Left renal cortex interstitium (tissue), 4 donors: ENCODE measurements at places on chromosomes 11 and 22.

DNA sequence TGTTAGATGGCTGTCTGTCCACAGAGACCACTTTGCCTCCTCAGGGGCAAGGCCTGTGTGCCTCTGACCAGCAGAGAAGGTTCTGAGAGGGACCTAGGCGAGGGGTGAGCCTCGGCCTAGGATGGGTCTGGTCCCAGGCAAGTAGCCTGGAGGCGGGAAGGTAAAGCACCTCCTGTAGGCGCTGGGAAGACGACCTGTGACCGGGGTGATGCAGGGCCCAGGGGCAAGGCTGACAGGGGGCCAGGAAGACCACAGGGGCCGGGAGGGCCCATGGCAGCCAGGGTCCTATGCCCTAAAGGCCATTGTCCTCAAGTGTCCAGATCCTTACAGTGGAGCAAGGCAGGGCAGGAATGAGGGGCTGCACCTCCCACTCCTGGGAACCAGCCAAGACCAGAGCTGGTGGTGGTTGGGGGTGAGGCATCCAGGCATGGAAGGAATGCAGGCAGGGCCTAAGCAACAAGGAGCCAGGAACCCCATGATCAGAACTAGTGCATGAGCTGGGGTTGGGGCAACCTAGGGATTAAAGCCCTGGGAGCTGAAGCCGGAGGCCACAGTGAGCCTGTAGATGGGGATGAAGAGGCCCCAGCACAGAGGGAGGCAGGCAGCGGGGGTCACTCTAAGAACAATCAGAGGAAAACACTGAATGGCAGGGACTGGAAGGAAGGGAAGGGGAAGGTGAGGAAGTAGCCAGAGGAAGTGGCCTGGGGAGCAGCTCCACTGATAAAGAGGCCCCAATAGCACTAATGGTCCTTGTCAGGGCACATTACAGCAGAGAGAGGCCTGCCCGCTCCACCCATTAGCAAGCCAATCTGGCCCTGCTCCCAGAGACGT is 32.9 kb upstream of the KLHL35 start:
- no peak for DNase-seq

- DNase-seq = no peak
These were observed 521.3 kb upstream of the LRRC4C start for GRCh38 chr11:41980741-41981140.

- DNase-seq = no peak
These were observed 31.7 kb downstream of the PAX6 start for GRCh38 chr11:31779374-31779791.

- no peak for DNase-seq
These were observed 30.4 kb downstream of the POU2F3 start for GRCh38 chr11:120270386-120270785.

DNA sequence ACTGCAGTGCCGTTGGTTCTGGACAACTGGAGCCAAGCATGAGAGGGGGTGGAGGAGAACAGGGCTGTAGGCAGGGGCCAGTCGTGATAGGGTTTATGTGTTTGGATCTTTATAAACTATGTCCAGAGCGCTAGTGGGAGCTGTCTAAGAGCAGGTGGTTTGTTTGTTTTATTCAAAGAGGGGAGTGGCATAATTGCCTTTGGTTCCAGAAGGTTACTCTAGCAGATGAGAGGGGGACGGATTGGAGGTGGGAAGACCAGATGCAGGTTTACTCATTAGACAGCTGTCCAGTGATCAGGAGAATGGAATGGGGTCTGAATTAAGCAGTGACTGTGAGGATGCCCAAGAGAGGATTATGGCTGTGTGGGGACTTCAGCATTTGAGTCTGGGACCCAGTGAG is 109.3 kb upstream of the TBCEL start:
- DNase-seq = no peak

GRCh38 chr11:112615238-112615637 is 346.0 kb upstream of the NCAM1 start:
- DNase-seq = no peak

- no peak for DNase-seq
These were observed 2.3 kb downstream of the CHKA start for GRCh38 chr11:68118706-68119448.

GRCh38 chr11:119262668-119263351 is 54.1 kb downstream of the MCAM start:
- no peak for DNase-seq

GRCh38 chr11:61912991-61913698 is 4.2 kb downstream of the RAB3IL1 start:
- no peak for DNase-seq

DNA sequence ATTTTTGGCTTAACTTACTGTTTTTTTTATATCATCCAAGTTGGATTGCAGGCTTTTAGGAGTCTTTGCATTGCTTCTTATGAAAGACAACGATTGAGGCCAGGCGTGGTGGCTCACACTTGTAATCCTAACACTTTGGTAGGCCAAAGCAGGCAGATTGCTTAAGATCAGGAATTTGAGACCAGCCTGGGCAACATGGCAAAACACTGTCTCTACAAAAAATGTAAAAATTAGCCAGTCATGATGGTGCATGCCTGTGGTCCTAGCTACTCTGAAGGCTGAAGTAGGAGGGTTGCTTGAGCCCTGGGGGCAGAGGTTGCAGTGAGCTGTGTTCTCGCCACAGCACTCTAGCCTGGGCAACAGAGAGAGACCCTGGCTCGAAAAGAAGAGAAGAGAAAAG is 56.6 kb downstream of the BID start:
- DNase-seq = no peak

GRCh38 chr11:31655483-31655882 is 145.9 kb downstream of the ELP4 start:
- no peak for DNase-seq

DNA sequence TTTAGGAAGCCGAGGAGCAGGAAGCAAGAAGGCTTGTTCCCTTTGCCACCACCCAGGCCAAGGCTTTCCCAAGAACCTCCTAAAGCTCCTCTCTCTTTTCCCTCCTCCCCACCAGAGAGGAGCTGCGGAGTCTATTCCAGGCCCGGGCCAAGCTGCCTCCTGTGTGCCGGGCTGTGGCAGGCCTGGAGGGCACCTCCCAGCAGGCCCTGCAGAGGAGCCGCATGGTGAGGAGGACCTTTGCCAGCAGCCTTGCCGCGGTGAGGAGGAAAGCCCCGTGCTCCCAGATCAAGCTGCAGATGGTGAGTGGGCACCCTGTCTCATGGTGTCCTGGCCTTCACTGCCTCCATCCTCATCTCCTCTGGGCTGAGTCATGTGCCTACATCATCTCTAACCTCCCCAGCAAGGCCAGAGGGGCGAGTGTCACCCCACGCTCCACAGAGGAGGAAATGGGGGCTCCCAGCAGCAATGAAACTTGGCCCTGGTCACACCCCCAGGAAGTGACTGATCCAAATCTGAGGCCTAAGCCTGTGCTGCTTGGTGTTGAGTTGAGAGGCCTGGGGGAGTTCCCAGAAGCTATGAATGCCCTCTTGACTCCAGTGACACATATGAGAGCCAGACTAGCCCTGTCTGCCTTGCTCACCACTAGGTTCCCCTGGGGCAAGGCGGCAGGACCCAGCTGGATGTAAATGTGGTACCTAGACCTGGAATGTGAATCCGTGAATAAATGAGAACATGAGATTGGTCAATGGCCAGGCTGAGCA is 104.2 kb downstream of the MYO18B start:
- DNase-seq = no peak

DNA sequence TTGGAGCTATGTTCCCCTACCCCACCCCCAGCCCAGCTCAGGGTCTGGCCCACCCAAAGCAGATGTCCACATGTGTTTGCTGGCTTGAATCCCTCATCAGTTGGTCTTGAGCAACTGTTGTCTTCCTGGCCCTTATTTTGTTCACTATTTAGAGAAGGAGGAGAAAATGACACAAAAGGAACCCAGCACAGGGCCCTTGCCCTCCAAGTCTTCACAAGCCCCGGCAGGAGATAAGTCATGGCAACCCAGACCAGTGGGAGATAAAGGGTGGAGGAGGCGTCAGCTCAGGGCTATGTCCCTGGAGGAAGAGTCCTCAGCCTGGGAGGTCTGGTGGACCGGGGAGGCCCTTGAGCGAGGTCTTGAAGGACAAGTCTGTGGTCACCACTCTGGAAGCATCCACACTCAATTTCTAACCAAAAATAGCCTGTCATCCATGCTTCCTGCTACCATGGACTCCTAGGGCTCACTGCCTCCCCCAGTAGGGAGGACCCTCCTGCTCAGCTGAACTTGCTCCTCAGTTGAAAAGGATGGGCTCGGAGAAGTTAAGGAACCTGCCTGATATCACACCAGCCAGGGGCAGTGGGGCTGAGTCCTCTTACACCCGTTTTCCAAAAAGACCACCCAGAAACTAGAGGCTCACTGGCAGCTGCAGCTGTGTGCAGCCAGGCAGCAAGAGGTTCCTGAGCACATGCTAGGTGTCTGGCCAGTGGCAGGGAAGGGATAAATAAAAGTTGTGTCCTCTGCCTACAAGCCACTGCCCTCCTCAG is 1.8 kb upstream of the RAB3IL1 start:
- DNase-seq = no peak

DNA sequence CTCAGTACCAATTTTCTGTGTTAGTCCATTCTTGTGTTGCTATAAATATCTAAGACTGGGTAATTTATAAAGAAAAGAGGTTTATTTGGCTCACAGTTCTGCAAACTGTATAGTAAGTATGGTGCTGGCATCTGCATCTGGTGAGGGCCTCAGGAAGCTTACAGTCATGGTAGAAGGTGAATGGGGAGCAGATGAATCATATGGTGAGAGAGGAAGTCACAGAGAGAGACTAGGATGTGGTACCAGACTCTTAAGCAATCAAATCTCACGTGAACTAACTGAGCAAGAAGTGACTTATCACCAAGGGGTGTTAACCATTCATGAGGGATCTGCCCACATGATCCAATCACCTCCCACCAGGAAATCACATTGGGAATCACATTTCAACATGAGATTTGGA is 60.8 kb upstream of the ZBED5 start:
- DNase-seq = no peak

GRCh38 chr11:118670063-118670462 is 9.4 kb downstream of the TREH start:
- DNase-seq = no peak

GRCh38 chr22:35840302-35840739 is 122.6 kb downstream of the APOL5 start:
- peak; percentile 81 for DNase-seq

GRCh38 chr22:38864361-38865191 is 7.4 kb downstream of the CBX6 start:
- no peak for DNase-seq

DNA sequence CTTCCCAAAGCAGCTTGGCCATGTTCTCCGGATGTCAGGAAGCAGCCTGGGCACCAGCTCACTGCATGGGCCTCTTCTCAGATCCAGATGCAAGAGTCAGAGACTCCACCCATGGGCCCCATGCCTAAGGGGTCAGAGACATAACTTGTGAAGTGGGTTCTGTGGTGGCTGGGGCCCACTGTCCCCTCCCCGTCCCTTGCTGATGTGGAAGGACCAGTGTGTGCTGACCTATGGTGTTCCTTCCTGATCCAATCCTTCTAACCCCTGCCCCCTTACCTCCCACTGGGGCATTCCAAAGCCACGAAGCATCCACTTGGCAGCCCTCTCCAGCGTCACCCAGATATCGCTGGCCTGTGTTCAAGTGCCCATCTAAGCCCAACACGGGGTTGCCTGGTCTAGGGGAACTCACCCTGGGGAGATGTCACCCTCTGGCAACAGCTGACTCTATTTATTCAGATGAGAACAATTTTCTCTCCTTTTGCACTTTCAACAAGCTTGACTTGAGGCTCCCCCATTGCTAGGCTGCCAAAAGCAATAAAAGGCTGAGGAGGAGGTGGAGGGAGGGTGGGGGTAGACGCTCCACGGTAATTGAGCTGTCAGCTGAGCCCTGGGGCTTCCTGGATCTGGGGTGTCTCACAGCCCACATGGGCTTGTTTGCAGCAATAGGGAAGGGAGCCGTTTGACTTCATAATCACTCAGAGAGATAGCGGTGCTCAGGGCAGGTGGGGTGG is 158.5 kb downstream of the ADAMTS15 start:
- DNase-seq = no peak

GRCh38 chr11:94545264-94546161 is 1.8 kb downstream of the FUT4 start:
- no peak for DNase-seq

DNA sequence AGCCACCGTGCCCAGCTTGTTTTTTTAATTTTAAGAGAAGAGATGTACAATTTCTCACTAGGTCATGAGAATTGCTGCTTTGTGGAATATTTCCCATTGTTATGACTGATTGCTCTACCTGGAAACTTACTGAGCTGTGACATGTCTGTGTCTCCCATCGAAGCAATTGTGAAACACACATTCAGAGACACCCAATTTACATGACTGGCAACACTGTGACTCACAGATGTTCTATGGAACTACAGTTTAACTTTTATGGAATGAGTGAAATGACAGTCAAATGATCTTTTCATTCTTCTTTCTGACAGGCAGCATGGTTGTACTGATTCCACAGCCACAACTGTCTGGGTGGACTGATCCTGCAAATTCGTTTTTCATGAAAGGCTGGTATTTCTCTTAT is 32.3 kb downstream of the ELF5 start:
- DNase-seq = no peak

GRCh38 chr11:112626731-112627130 is 334.5 kb upstream of the NCAM1 start:
- DNase-seq = no peak
